ENCODE measurements at places on chromosomes 3 and 15. TPM values are rescaled to one million over a fixed set of nuclear protein-coding genes. Genes with fewer than 3 reads are reported as not detected.

GRCh38 chr15:41945731-41946130 lies 26.6 kb downstream of the EHD4 start:
- DNase-seq, result no peak

DNA sequence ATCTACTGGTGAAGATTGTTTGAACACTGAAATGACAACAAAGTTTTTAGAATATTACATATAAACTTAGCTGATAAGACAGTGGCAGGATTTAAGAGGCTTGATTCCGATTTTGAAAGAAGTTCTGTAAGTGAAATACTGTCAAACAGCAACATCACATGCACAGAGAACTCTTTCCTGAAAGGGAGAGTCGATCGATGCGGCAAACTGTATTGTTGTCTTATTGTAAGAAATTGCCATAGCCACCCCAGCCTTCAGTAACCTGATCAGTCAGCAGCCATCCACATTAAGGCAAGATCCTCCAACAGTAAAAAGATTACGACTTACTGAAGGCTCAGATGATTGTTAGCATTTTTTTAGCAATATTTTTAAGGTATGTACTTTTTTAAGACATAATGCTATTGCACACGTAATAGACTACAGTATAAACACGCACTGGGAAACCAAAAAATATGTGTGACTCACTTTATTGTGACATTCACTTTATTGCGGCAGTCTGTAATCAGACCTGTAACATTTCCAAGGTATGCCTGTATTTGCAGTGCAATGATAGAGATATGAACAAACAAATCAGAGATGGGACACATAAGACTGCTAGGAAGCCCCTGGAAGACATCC lies 225.6 kb upstream of the UBE2E1 start:
- peak; percentile 87 for DNase-seq

- DNase-seq, result peak; percentile 5
Observed at GRCh38 chr3:39372833-39373232, 10.3 kb upstream of the SLC25A38 start.

Gene TNFAIP8L3
- total RNA-seq, result 0.83 TPM

Gene DLL4
- total RNA-seq, result 1.7 TPM

All from IMR-90 (cell line).